Spinal cord (tissue), 10 donors: ENCODE measurements at places on chromosomes 6 and 20. TPM values are rescaled to one million over a fixed set of nuclear protein-coding genes. Genes with fewer than 3 reads are reported as not detected.

The GJA10 gene
- not detected for total RNA-seq

DNA sequence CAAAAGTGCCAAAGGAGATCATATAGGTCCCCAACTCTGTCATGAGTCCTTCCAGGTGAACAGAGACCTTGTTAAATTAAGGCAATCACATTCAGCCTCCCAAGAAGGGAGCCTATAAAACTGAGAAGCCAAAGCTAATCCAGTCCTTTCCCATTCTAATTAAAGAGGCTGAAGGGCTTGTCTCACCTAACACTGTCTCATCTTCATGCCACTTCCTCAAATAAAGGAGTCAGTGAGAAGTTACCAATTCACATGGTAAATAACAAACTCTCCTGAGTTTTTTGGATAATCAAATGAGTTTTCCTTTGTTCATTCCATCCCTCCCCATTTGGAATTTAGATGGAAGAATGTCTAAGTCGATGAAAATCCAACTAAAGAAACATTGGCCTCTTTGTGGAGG, 242.8 kb downstream of the UST start:
- no peak for DNase-seq

The SUPT3H gene
- total RNA-seq = 27.7 TPM

The TFAP2B gene
- total RNA-seq = 2.3 TPM

The PRICKLE4 gene
- total RNA-seq = 2.7 TPM

The NR2E1 gene
- not detected for total RNA-seq

The CCDC170 gene
- total RNA-seq = 3.2 TPM

GRCh38 chr20:57760698-57761412, 51.0 kb upstream of the PMEPA1 start:
- no peak for DNase-seq
